Keratinocyte (primary cell): ENCODE measurements at places on chromosomes 7 and 10. TPM values are rescaled to one million over a fixed set of nuclear protein-coding genes. Genes with fewer than 3 reads are reported as not detected.

The C10orf71 gene
- not detected in 3 replicates for polyA plus RNA-seq

The COL13A1 gene
- polyA plus RNA-seq, result 0.89 to 3.2 TPM (median 1.5 TPM) in 3 replicates

The MAT1A gene
- polyA plus RNA-seq, result 0.37 to 1.5 TPM (median 0.69 TPM) in 3 replicates

The SMO gene
- 3.9 to 6.2 TPM (median 6.2 TPM) in 3 replicates for polyA plus RNA-seq

The ARHGAP22 gene
- 4.9 to 8.7 TPM (median 6.4 TPM) in 3 replicates for polyA plus RNA-seq

The NEUROD6 gene
- polyA plus RNA-seq, result not detected in 3 replicates

The LIPF gene
- polyA plus RNA-seq, result not detected in 3 replicates

The ADAP1 gene
- 4.3 to 6.2 TPM (median 5.5 TPM) in 3 replicates for polyA plus RNA-seq

The AOC1 gene
- not detected in 3 replicates for polyA plus RNA-seq

DNA sequence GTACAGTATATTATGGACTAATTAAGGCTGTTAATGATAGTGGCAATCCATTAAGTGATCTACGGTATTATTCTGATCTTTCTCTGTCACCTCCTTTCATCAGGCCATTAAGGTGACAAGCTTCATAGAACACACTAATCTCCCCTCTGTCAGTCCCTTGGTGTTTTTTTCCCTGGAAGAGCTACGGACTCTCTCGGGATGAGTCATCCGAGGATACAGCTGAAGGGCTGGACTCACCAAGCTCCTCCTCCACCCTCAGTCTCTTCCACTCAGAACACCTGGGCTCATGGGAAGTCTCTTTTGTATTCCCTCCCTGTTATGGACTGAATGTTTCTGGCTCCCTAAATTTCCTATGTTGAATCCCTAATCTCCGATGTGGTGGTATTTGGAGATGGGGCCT, 69.8 kb upstream of the PLXNA4 start:
- no peak overlapping the region for H3K27ac ChIP-seq
- no peaks in the 10 kb centered on the region for H3K27me3 ChIP-seq
- DNase-seq, result no peak
- H3K4me1 ChIP-seq, result no peaks in the 10 kb centered on the region

DNA sequence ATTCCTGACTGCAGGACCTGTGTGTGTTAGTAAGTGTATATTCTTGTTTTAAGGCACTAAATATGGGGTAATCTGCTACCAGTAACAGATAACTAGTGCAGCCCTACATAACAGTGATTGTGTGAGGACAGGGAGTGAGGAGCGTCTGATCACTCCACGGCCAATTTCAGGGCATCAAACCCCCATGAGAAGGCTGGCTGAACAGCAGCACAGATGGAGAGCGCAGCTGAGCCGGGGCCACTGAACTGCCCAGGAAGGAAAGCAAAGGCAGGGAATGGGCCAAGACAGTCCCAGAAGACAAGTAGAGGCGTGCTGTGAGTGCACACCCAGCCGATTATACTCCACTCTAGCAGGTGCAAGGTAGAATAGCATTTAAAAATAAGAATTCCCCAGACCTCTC, 157.1 kb upstream of the CHST15 start:
- no peaks in the 10 kb centered on the region for H3K36me3 ChIP-seq
- no peak overlapping the region for H3K4me3 ChIP-seq
- no peak overlapping the region for H3K27ac ChIP-seq
- H3K27me3 ChIP-seq, result peaks cover 10% of the 10 kb centered on the region
- no peaks in the 10 kb centered on the region for H3K4me1 ChIP-seq
- DNase-seq, result no peak

DNA sequence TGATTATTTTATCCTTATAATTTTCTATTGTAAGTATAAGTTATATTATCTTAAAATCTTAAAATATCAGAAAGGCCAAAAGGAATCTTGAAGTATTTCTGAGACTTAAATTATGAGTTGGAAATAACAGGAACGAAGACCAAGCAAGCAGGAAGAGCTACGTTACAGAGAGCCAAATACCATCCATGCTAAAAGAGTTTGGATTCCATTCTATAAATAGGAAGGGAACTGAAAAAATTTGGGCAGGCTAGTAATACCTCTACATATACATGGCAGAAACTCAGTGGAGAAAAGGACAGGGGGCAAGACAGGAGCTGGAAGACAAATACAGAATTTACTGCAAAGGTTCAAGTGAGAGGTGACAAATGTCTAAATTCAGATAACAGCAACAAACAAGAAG, 16.7 kb downstream of the ITGB1 start:
- DNase-seq, result no peak
- H3K27ac ChIP-seq, result peak overlapping the region; percentile 15
- peaks cover 88% of the 10 kb centered on the region for H3K4me1 ChIP-seq
- H3K4me3 ChIP-seq, result peak overlapping the region; percentile 8

- H3K4me3 ChIP-seq, result no peak overlapping the region
- no peak for DNase-seq
- H3K27me3 ChIP-seq, result no peaks in the 10 kb centered on the region
- H3K27ac ChIP-seq, result no peak overlapping the region
These were observed 112.4 kb downstream of the SMURF1 start for GRCh38 chr7:99031496-99031895.

GRCh38 chr10:89332123-89332633, 4.4 kb downstream of the IFIT3 start:
- peak overlapping the region; percentile 58 for H3K4me3 ChIP-seq
- no peak for DNase-seq
- no peaks in the 10 kb centered on the region for H3K27me3 ChIP-seq
- peak overlapping the region; percentile 74 for H3K27ac ChIP-seq
- peaks cover 30% of the 10 kb centered on the region for H3K4me1 ChIP-seq

DNA sequence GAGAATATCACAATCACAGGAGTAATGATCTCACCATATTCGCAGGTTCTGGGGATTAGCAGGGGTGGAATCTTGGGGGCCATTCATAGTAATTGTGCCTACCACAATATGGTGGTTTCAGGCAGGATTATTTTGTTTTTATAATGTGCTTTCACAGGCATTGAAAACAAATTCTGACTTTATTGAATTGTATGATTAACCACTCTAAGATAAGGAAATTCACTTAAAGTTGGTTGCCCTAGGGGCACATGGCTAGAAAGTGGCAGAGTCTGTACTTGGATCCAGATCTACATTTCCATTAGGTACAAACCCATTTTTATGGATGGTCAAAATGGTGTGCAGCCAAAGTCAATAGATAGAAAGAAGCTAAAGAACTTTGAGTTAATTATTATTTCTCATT, 1.7 kb downstream of the CROT start:
- H3K27ac ChIP-seq, result no peak overlapping the region
- no peak for DNase-seq
- H3K4me3 ChIP-seq, result no peak overlapping the region
- no peaks in the 10 kb centered on the region for H3K36me3 ChIP-seq
- peaks cover 24% of the 10 kb centered on the region for H3K4me1 ChIP-seq

- H3K4me1 ChIP-seq, result no peaks in the 10 kb centered on the region
- DNase-seq, result no peak
- H3K27ac ChIP-seq, result no peak overlapping the region
- H3K4me3 ChIP-seq, result no peak overlapping the region
- no peaks in the 10 kb centered on the region for H3K27me3 ChIP-seq
- no peaks in the 10 kb centered on the region for H3K36me3 ChIP-seq
These were observed 221.0 kb upstream of the KLF6 start for GRCh38 chr10:4006051-4006450.
